ENCODE measurements at places on chromosomes 7 and 10. TPM values are rescaled to one million over a fixed set of nuclear protein-coding genes. Genes with fewer than 3 reads are reported as not detected.

SRRT gene
- 96.5 TPM for total RNA-seq

DNA sequence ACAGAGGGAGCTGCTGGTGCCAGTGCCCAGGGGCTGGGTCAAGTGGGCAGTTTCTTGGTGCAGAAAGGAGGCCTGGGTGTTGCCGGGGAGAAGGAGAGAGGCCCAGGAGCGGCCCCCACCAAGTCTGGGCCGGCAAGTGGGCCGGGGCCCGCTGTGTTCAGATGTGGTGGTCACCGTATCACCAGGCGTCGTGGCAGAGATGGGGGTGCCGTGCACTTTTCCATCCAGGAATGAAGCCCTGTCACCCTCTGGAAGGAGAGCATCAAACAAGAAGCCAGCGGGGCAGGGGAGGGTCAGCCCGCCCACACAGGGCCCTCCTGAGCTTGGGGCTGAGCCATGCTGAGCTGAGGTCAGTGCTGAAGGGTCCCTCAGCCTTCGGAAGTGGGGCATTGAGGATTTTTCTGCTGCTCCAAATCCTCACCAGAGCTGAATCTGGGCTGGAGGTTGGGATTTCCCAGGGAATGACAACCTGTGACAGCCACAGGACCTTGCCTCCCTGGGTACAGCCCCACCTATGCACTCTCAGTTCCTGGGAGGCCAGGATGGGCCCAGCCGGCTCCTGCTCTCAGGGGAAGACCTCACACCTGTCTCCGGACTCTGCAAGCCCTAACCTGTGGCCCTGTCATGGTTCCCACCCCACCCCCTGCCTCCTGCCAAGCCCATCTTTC is 27.9 kb upstream of the INPP5A start:
- DNase-seq: no peak

GIMAP5 gene
- total RNA-seq: 24.1 TPM

- DNase-seq: no peak
Observed at GRCh38 chr7:132030086-132030568, 473.7 kb upstream of the PODXL start.

- DNase-seq: no peak
Observed at GRCh38 chr7:142500366-142500765, 242.5 kb upstream of the PRSS58 start.

Data from vagina (tissue), 2 donors.